ENCODE measurements at places on chromosomes 11 and 22. TPM values are rescaled to one million over a fixed set of nuclear protein-coding genes. Genes with fewer than 3 reads are reported as not detected.

RTN4RL2 gene
- 3.2 TPM for total RNA-seq

- no peak overlapping the region for H3K27ac ChIP-seq
- no peaks in the 10 kb centered on the region for H3K27me3 ChIP-seq
- no peak overlapping the region for H3K4me3 ChIP-seq
- no peaks in the 10 kb centered on the region for H3K4me1 ChIP-seq
- no peak for DNase-seq
- no peaks in the 10 kb centered on the region for H3K36me3 ChIP-seq
Measured at GRCh38 chr22:27679176-27679575, 122.4 kb downstream of the MN1 start.

GRCh38 chr22:31087744-31088215 is 6.7 kb downstream of the SMTN start:
- peaks cover 5% of the 10 kb centered on the region for H3K36me3 ChIP-seq
- H3K27ac ChIP-seq: no peak overlapping the region
- H3K4me1 ChIP-seq: peaks cover 14% of the 10 kb centered on the region
- no peaks in the 10 kb centered on the region for H3K27me3 ChIP-seq
- no peak overlapping the region for H3K4me3 ChIP-seq

DNA sequence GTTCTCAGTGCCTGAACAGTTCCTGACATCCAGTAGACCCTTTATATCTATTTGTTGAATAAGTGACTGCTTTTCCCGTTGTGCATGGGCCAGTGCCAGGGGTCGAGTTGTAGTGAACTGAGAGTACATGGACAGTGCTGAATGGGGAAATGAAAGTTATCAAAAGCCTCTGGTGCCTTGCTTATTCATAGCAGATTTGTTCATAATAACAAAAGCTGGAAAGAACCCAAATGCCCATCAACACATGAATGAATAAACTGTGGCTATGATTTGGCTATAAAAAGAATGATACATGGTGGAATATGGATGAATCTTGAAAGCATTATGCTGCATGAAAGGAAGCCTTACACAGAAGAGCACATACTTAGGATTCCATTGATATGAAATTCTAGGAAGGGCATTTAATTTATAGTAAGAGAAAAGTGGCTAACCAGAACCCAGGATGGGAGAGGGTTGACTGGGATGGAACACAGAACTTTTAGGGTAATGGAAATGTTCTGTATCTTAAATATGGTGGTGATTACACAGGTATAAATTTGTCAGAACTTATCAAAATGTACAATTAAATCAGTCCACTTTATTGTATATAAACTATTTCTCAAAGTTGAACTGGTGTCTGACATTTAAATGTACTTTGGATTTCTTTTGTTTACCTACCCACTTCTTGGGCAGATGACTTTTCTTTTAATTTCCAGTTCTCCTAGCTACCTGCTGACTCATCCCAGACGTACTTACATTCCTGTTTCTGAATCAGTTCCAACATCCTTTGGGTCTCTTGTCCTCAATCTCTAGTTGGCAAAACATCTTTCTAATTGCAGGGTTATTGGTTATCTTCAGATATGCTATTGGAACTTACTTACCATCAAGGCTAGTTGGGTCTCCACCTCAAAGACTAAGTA is 42.8 kb downstream of the PACS1 start:
- no peaks in the 10 kb centered on the region for H3K27me3 ChIP-seq
- H3K27ac ChIP-seq: peak overlapping the region; percentile 91
- H3K4me3 ChIP-seq: no peak overlapping the region
- peaks cover 42% of the 10 kb centered on the region for H3K4me1 ChIP-seq
- DNase-seq: peak; percentile 83

DNA sequence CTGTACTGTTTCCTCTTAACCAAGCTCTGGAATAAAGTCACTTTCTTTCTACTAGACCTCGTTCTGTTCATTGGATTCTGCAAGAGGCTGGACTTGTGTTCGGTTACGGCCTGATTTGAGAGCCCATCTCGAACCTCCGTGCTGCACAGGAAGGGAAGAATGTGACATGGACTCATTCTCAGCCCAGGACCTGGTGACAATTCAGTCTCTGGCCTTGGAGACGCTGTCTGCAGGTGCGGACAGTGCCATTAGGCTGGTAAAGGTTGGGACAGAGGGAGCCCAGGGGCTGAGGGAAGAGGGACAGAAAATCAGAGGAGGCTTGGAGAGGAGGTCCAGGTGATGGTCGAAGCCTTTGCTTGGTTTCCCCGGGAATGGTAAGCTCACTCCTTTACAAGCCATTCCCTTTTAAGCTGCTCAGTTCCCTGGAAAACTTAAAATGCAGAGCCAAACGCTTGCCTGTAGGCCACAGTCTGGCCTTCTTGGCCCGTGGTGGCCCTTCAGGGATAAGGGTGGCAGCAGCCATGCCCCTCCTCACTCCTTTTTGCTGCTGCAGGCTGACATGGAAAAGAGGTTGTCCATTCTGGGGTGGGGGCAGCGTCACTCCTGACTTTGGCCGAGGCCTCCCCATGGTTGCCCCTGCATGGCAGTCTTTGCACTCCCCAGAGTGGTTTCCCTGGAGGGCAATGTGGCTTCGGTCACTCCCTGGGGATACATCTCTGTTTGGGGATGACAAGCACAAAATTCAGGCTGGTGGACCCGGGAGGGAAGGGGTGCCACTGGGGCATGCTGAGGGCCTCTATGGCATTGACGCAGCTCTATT is 52.3 kb downstream of the SHISAL1 start:
- H3K4me1 ChIP-seq: no peaks in the 10 kb centered on the region
- H3K27ac ChIP-seq: no peak overlapping the region
- DNase-seq: no peak
- no peaks in the 10 kb centered on the region for H3K36me3 ChIP-seq
